ENCODE measurements at places on chromosomes 2 and 18.

- peak; percentile 90 for DNase-seq
Observed at GRCh38 chr2:10935953-10936942, 24.5 kb downstream of the KCNF1 start.

DNA sequence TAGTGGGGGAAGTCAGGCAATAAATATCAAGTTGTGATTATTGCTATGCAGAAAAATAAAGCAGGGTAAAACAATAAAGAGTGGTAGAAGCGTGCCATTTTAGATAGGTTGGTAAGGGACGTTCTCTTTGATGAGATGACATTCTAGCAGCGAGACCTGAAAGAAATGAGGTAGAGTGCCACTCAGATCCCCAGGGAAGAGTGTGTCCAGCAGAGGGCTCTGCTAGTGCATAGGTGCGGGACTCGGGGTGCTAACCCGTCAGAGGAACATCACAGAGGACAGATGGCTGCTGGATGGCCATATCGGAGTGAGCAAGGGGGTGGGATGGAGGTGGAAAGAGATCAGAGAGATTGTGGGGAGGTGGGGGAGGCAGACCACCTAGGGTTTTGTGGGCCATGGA lies 16.3 kb upstream of the GTF2A1L start:
- DNase-seq, result no peak

DNA sequence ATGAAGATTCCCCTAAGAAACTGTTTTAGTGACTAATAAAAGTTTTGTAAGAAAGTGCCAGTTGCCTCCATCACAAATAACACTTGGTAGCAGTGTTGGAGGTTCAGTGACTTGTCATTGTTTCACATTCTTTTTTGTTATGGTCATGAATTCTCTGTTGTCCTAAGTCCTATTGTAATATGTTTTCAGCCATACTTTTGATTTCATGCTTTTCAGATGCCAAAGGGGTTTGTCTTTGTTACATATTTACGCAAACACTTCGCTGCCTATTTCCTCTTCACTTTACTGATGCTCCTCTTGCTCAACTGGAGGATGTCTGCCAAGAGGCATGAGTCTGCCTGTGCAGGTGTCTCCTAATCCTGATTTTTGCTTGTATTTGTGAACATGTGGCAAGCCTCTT lies 66.6 kb downstream of the PHLPP1 start:
- no peak for DNase-seq

DNA sequence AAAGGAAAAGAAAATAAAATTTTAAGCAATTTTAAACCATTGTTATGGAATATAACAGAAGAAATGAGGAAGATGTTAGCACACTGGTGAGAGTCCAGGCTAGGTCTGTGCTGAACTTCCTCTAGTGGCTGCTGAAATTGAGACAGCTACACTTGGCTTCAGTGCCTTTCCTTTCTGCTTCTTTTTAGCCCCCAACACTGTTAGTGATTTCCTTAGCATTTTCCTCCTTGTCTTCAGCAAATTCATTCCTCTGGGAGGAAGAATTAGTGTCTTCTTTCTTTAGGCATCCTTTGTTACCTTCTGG lies 47.6 kb downstream of the ITGAV start:
- no peak for DNase-seq

GRCh38 chr2:192414794-192415193 lies 220.1 kb upstream of the TMEFF2 start:
- no peak for DNase-seq

Data from COLO829 (cell line).